DMS153 (cell line): ENCODE measurements at places on chromosomes 3 and 15.
A peak's percentile ranks its signal among the peaks of the same experiment; 100 is the strongest.

DNA sequence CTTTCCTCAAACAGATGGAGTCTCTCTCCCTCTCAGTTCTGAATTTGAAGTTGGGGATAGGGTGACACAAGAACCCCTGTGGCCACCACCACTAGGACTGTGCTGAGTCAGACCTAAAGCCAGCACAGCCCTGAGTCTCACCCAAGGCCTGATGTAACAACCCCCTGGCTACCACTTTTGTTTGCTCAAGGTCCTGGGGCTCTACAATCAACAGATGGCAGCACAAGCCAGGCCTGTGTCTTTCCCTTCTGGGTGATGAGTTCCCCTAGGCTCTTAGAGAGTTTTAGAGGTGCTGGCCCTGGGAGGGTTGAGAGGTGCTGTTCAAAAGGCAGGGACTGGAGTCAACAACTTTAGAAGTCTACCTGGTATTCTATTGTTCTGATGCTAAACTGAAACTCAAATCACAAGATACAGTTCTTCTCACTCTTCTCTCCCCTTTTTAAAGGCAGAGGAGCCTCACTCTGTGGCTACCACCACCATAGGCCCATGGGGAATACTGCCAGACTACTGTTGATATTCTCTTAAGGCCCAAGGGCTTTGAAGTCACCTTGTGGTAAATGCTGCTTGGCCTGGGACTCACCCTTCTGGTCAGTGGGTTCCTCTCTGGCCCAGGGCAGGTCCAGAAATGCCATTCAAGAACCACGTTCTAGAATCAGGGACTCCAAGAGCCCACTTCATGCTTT, 6.5 kb downstream of the OR5K4 start:
- DNase-seq = no peak

DNA sequence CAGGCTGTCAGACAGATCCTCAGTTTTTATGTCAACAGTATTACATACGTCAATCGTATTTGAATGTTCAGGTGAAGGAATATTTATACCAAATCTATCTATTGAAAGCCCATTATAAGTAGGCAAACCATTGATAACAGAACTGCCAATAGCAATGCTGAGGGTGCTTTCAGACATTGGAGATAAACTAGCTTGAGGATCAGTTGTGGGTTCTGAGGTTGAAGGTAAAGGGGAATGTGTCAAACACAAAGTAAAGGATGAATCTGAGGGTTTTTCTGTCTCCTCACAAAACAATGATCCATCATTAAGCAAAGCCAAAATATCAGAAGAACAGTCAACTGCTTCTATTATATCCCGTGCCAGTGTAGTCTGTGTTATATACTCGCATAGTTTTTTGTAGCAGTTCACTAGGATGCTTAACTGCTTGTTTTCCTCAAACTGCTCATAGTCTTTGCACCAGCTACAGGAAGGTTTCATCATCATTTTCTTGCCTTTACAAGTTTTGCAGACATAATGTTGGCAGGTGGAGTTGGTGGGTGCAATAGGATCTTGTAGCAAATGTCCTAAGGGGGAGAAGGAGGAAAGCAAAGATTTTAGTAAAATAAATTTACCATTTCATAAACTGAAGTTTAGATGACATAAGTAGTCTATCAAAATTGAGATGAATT, 43.8 kb downstream of the MSL2 start:
- no peak for DNase-seq

GRCh38 chr3:171776411-171776810, 33.9 kb downstream of the PLD1 start:
- DNase-seq = peak; percentile 29

DNA sequence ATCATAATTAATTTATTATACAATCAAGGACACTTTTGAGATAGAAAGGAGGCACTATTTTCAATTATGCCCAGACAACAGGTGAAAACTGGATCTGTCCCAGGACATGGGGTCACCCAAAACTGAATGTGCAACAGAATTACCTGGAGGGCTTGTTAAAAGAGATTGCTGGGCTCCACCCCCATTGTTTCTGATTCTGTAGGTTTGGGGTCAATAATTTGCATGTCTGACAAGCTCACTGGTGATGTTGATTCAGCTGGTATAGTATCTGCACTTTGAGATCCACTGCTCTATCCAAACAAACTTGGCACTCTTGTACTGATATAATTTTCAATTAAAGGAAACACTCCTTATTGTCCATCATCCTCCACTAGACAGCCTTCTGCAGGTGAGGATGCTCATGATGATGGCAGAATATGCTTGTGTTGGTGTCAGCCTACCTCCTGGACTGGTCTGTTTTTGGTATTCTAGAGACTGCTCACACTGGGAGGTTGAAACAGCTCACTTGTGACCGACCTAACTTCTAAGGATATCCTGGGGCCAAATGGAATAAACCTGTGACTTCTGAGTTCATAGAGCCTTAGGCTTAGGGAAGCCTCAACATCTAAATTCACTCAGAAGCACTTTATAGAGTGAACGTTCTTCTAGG, 2.2 kb downstream of the P2RY14 start:
- DNase-seq = no peak

DNA sequence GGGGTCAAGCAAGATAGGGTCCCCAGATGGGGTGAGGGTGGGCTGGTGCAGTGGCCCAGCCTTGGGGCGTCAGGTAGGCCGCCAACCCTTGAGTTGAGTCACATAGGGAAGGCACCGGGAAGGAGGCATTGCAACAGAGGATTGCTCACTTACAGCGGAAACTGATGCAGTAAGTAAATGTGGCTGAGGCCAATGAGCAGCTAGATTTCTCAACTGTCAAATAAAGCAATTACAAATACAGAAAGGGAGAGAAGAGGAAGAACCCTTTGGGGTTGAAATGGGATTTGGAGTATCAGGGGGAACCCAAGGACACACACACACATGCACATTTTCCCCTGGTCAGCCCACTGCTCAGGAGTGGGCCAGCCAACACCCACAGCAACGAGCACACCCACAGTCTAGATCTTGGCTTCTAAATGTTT, 44.0 kb downstream of the CHSY1 start:
- no peak for DNase-seq

DNA sequence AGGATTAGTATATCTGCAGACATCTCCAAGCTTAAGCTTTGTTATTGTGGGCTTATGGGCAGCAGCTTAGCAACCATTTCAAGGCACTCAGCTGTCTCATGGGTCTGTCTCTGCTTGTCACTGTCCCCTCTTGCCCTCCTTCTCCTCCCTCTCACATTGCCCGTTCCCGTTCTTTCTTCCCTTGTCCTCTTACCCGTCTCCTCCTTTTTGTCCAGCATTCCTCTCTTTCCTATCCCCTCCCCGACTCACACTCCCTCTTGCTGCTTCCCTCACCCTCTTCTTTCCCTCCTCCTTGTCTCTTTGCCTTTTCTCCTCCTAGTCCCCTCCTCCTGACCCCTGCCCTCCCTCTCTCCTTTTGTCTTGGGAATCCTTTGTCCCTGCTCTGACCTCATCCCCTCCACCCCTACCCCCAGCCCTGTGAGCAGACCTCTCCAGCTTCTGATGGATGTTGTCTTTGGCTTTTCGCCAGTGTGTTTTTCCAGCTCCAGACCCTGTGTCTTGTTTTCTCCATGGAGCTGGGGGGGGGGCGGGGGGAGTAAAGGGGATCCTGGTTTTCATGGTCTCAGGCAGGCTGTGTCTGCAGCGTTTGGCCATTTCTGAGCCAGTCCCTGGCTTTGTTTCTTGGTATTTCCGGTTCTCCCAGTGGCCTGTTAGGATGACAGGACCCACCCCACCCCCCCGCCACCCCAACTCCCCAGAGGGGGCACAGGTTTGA, 47.9 kb upstream of the TRAK1 start:
- DNase-seq = peak; percentile 32

DNA sequence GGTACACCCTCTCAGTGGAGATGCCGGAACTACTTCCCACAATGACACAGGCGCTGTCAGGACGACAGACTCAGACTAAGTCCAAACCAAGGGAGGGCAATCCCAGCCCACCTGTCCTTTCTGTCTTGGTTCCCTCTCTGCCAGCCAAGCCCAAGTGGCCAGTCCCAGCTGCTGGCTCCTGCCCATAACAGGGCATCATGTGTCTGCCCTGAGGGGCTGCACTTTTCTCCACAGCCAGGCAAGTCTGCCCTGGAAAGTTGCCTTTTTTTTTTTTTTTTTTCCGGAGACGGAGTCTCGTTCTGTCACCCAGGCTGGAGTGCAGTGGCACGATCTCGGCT, 20.0 kb upstream of the BCL2A1 start:
- no peak for DNase-seq

DNA sequence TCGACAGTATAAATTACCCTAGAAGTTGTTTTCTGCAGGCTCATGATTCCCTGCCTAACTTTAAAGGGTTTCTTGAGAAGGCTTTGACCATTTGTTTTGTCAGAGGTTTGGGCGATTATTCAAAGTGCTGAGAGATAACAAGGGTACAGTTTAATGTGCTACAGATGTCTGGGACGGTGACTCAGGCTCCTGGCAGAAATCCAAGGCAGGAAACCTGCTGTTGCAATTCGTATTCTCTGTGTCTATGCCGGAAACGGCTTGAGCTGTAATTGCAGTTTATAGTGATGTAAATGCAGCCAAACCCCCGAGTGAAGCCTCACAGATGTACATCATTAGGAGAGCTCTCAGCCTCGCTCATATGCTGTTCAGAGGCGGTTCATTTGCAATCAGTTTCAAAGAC, 65.6 kb downstream of the SYNPR start:
- DNase-seq = peak; percentile 95

GRCh38 chr3:30690199-30690598, 83.8 kb downstream of the TGFBR2 start:
- no peak for DNase-seq

GRCh38 chr3:33386631-33387030, 53.6 kb downstream of the UBP1 start:
- no peak for DNase-seq

DNA sequence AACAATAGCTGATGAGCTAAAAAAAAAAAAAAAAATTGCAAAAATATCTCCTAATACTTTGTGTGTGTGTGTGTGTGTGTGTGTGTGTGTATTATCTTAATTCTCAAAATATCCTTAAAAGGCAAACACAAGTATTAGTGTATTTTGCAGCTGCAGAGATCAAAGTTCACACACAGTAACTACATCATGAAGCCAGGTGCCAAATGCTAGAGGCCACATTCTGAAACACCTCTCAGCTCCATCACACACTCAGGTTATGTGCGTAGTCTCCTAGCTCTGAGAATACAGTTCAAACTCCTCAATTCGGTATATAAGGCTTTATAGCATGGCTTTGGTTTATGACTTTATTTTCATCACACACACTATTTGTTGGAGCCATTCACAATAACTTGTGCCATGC, 33.5 kb upstream of the PPARG start:
- DNase-seq = no peak

DNA sequence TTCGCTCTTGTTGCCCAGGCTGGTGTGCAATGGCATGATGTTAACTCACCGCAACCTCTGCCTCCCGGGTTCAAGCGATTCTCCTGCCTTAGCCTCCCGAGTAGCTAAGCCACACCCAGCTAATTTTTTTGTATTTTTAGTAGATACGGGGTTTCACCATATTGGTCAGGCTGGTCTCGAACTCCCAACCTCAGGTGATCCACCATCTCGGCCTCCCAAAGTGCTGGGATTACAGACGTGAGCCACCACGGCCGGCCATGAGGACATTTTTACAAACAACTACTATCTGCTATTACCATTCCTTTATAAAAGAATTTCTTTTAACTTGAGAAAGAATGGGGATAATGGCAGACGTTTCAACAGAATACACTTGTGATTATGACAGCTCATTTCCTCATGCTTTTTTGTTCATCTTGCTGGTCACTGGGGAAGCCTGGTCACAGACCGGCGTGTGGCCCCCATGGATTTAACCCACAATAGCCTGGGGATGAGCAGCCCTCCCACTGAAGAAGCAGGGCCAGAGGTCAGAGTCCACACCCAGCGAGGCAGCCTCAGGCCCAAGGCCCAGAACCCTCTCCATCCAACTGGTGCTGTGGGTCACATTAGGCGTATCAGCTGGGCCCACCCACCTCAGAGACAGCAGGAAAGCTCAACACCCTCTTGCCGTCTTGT, 112.0 kb downstream of the LIPC start:
- DNase-seq = no peak

DNA sequence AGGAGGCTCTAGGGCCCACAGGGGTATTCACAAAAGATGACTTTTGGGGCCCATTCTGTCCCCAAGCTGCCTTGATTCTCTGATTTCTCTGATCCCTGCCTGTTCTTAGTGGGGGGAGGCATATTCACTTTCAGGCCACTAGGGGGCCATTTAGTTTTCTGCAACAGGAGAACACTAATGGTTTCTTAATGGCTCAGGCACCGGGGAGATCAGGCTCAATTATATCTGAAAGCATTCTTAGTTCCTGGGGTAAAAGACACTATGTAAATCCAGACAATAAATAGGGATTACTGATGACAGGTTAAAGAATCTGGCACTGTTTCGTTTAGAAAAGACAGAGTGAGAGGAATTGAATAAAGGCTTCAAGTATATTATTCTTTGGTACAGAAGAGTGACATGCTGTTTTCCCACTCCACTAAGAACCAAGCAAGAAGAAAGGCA, 2.5 kb upstream of the INAFM2 start:
- DNase-seq = no peak

- no peak for DNase-seq
These were observed 197.6 kb downstream of the PDZRN3 start for GRCh38 chr3:73427048-73427706.

GRCh38 chr3:183898028-183898431, 13.3 kb upstream of the PARL start:
- no peak for DNase-seq

- DNase-seq = no peak
These were observed 219.7 kb upstream of the LINGO1 start for GRCh38 chr15:77852241-77853007.

DNA sequence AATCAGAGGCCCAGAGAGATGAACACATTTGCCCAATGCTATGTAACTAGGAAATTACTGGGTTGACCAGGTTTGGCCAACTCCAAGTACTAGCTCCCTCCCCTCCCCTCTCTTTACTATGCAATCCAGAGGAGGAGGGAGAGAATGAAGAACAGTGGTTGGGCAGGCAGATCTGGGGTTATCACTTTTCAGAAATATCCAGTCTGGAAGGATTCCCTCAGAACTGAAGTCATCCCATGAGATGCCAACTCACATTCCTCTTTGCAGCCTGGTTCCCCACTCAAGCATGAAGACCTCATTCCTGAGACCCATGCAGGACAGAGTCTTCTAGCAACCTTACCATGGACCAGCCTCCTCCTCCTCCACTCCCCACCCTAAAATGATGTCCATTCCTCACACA, 201.1 kb downstream of the TLE3 start:
- DNase-seq = no peak

DNA sequence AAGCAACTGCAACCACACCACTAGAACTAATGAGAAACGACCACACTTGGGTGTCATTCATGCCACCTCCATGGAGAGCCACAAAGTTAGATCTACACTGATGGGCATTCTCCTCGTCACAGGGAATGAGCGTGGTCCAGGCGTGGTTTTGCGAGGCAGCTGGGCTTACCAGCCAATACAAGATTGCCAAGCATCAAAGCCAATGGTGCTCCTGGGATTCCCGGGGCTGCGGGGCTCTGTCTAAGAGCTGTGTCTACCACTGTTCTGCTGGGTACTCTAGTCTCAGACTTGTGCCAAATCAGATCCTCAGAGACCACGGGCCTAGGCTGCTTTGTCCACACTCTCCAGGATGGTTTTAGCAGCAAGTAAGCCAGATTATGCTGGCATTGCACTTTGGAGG, 43.8 kb downstream of the RAB6B start:
- DNase-seq = no peak

GRCh38 chr3:7205962-7206361, 345.0 kb downstream of the GRM7 start:
- no peak for DNase-seq

GRCh38 chr3:139534992-139535879, 4.3 kb downstream of the RBP1 start:
- no peak for DNase-seq

GRCh38 chr3:43693594-43693993, 2.9 kb downstream of the ABHD5 start:
- DNase-seq = no peak

- DNase-seq = no peak
These were observed 89.1 kb downstream of the LIPC start for GRCh38 chr15:58520936-58521292.
